GM12878 (cell line): ENCODE measurements at places on chromosomes 7 and 10. TPM values are rescaled to one million over a fixed set of nuclear protein-coding genes. Genes with fewer than 3 reads are reported as not detected.

DNA sequence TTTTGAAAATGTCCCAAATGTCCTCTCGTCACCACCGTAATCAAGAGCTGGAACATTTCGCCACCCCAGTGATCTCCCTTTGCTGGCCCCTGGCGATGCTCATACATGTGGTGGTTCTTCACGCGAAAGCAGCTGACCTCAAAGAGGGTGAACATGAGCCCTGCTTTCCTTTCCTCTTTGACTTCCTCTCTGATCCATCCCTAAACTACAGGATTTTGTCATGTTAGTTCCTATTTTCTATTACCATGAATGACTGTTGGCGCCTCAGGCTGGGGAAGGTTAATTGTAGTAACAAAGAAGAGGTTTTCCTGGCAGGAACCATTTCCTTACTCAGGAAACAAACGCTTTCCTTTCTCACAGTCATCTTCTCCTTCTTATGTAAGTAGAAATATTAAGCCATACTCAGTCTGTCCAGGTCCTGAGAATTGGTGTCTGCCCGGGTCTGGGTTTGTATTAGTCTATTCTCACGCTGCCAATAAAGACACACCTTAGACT, 114.5 kb downstream of the INSYN2A start:
- H3K4me3 ChIP-seq: no peak overlapping the region
- H3K4me1 ChIP-seq: no peaks in the 10 kb centered on the region
- H3K27ac ChIP-seq: no peak overlapping the region
- H3K27me3 ChIP-seq: no peaks in the 10 kb centered on the region
- H3K36me3 ChIP-seq: no peaks in the 10 kb centered on the region

GRCh38 chr10:11396311-11396955, 215.0 kb downstream of the USP6NL start:
- H3K4me1 ChIP-seq: no peaks in the 10 kb centered on the region
- H3K4me3 ChIP-seq: no peak overlapping the region
- H3K27ac ChIP-seq: no peak overlapping the region
- H3K36me3 ChIP-seq: no peaks in the 10 kb centered on the region
- H3K27me3 ChIP-seq: no peaks in the 10 kb centered on the region; the same call in 1 of the 2 replicates
- DNase-seq: no peak

- H3K4me3 ChIP-seq: no peak overlapping the region
- H3K27ac ChIP-seq: no peak overlapping the region
- H3K27me3 ChIP-seq: no peaks in the 10 kb centered on the region
- no peak for DNase-seq
Observed at GRCh38 chr10:43204042-43204942, 62.6 kb downstream of the RASGEF1A start.

The LIPK gene
- not detected in 2 replicates for polyA plus RNA-seq

The CYP3A7 gene
- 0.17 TPM in 1 of 2 replicates, not detected in the other for polyA plus RNA-seq

The TLL2 gene
- 2.1 TPM in 2 replicates for polyA plus RNA-seq

The BICC1 gene
- 0.03 and 0.04 TPM in 2 replicates for polyA plus RNA-seq
